HCEC 1CT (cell line): ENCODE measurements at places on chromosomes 11 and 22.
A peak's percentile ranks its signal among the peaks of the same experiment; 100 is the strongest.

DNA sequence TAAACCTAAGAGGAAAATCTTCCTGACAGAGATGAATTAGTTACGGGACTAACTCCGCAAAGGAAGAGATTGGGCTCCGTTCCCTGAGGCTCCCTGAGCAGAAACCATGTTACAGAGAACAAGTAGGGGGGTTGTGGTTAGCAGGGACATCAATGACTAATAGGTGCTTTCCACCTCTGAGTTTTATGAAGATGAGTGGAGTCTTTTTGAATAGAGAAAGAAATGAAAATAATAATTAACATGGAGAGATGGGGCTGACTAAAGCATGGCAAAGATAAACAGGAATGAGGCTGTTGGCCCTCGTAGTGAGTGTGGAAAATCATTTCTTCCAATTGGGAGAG lies 47.5 kb upstream of the PICALM start:
- peak; percentile 58 for DNase-seq

- DNase-seq, result peak; percentile 22
These were observed at the start of gene FAT3 for GRCh38 chr11:92224407-92225124. Gene FAT3, plus strand, starts transcription at chr11:92224818. Its CDS starts 127,295 bp downstream, at chr11:92352113.

- DNase-seq, result peak; percentile 18
These were observed 65.5 kb upstream of the CHORDC1 start for GRCh38 chr11:90288212-90288821.

DNA sequence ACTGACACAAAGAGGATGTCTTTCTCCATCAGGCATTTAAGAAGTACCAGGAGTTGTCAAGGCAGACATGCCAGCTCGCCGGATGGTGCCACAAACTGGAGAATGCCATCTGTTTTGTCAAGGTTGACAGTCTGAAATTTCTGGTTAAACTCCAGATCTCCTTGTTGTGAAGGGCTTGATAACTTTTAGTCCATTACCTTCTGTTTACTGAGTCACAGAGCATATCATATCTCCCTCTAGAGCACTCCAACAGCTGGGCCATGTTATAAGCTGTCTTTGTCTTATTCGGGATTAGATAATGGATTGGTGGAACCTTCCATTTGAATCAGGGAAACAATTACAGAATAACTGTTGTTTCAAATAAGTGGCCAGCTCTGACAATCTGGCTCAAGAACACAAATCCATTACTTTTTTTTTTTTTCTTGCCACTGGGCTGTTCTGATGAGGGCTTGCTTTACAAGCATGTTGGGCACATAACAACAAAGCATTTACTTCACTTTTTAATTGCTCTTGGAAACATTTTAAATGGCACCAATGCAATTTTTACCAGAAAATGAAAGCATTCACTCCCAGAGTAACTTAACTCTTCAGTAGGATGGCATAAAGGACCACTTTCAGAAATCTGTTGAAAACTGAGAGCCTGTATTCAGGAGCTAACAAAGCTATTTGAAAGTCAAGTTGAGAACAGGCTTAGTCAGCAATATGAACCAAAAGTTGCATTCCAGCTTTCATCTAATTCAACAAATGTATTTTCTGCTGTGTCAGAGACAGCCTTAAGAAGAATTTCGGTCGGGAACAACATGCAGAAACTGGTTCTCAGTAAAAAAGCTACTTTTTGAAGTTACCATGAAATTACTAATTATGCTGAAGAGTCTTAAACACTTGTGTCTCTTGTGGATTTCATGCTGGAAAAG lies 227.6 kb upstream of the PITPNB start:
- no peak for DNase-seq

DNA sequence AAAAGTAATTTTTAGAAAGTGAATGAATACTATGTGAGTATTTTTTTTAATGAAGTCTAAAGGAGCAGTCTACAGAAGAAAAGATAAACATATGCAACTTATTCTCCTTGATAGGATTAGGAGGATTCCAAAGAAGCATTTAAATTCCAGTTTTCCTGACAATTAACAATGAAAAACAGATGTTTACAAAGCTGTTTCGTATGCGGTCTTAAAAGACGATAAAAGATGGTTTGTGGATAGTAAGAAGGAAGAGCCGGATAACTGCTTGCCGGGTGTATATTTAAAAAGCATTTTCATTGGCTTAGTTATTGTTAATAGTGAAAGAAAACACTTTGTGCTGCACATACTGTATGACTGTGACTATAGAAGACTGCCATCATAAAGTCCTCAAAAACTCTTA lies 120.0 kb upstream of the C11orf58 start:
- DNase-seq, result no peak

DNA sequence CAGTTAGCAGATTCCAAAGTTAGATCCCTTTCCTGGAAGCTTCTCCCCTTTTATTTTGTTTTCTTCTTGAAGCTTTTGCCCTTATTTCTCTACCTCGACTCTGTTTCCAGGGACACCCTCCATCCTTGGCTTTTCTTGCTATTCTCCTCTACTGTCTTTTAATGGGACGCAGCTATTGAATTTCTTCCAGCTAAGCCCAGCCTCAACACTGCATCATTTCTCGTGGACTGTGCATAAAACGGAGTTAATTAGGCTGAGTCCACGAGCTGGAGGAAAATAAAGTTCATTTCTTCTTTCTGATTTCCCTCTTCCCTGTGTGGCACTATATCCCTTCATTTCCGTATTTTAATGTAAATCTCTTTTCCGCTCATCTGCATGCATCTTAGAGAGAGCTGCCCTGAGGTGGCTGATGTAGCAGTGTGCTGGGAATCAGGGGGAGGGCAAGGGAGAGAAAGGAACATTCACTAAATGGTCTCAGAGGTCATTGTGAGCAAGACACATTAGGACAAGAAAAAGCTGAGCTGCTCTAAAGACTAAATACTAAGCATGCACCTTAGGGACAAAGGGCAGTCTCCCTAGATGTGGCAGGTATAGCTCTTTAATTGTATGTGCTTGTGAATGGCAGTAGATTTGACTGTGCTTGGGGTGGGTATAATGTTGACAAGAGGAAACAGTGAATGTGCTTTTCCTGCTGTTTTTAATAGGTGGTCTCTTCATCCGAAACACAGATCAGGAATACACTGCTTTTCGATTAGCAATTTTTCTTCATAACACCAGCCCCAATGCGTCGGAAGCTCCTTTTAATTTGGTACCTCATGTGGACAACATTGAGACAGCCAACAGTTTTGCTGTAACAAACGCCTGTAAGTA lies 1.9 kb downstream of the GRIA4 start:
- no peak for DNase-seq

DNA sequence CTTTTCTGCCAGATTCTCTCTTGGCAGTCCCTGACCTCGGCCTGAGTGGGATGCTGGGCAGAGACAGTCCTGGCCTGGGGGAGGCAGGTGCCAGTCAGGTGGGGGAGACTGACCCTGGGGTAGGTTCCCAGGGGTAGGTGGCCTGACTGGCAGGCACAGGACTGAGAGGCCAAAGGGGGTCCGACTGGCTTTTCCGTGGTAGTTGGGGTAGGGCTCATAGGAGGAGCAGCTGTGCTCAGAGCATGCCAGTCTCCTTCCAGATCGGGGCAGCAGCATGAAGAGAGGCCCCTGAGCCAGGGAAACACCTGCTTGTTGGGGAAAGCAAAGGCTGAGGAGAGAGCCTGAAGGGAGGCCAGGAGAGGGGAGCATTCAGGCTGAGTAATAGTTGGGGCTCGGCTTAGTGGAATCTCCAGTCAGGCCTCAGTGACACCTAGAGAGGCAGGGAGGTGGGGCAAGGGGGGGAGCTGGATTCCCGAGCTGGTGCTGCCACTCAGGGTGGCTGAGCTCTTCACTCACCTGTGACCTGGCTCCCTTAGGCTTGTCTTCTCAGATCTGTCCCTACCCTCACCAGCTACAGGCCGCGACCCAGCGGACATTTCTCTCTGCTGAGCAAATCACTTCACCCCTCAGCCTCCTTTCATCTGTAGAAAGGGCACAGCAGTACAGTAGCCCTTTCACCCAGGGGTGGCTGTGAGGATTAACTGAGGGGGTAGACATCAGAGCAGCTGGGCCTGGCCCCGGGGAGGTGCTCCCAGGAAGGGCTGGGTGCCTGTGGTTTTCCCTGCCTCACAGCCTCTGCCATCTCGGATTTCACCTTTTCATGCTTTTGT lies 26.2 kb downstream of the MCM5 start:
- no peak for DNase-seq

- DNase-seq, result no peak
These were observed 2084.3 kb downstream of the LRRC4C start for GRCh38 chr11:39374963-39375698.
